Effector memory CD8-positive, alpha-beta T cell (primary cell): ENCODE measurements at places on chromosomes 3 and 15.
A peak's percentile ranks its signal among the peaks of the same experiment; 100 is the strongest.

- DNase-seq: peak; percentile 69
- H3K4me3 ChIP-seq: peak overlapping the region; percentile 84
- no peaks in the 10 kb centered on the region for H3K27me3 ChIP-seq
- H3K36me3 ChIP-seq: peaks cover 6% of the 10 kb centered on the region
Measured at GRCh38 chr15:67134067-67134838, 68.9 kb downstream of the SMAD3 start.

- H3K27ac ChIP-seq: no peak overlapping the region
- H3K27me3 ChIP-seq: peaks cover 31% of the 10 kb centered on the region
- H3K4me1 ChIP-seq: no peaks in the 10 kb centered on the region
- no peak for DNase-seq
Measured at GRCh38 chr3:13215940-13216546, 142.8 kb upstream of the IQSEC1 start.

- peaks cover 8% of the 10 kb centered on the region for H3K4me1 ChIP-seq
- H3K4me3 ChIP-seq: no peak overlapping the region
- H3K27ac ChIP-seq: no peak overlapping the region
- no peak for DNase-seq
- H3K36me3 ChIP-seq: peaks cover 20% of the 10 kb centered on the region
Measured at GRCh38 chr15:44705986-44706385, 5.1 kb downstream of the PATL2 start.

DNA sequence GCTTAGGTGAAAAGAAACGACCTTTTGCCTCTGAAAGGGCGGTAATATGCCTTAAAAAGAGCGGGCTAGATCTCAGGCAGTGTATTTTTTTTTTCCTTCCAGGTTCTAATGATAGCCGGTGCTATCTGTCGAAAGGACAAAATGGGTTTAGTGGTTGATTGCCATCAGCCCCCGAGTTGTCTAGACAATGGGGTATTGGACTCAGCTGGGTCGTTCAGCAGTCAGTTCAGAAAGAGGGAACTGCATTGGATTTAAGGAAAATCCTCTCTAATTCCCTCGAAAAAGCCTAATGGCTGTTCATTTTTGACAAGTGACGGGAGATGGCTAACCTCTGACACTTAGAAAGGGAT, 728 bp downstream of the EIF2B5 start:
- H3K27ac ChIP-seq: peak overlapping the region; percentile 95
- H3K36me3 ChIP-seq: peaks cover 49% of the 10 kb centered on the region
- peak overlapping the region; percentile 96 for H3K4me3 ChIP-seq

- H3K36me3 ChIP-seq: peaks cover 3% of the 10 kb centered on the region
- H3K4me3 ChIP-seq: no peak overlapping the region
- no peak overlapping the region for H3K27ac ChIP-seq
- H3K4me1 ChIP-seq: peaks cover 27% of the 10 kb centered on the region
Measured at GRCh38 chr15:31442699-31443111, 116.1 kb downstream of the KLF13 start.

DNA sequence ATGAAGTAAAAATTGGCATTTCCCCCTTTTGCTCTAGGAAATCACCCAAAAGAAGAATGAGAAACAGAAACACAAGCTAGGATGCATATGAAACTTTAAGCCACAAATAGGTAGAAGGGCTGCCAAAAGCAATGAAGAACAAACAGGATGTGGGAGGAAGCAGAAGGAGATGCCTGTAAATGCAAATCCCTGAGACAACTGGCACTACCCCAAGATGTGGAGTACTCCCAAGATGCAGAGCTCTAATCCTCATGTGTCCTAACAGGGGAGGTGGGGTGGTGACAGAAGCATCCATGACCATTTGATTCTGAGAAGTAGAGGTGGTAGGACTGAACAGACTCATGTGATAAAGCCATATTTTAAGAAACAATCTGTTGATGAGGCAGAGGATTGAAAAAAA, 31.9 kb upstream of the ZNF280D start:
- peaks cover 3% of the 10 kb centered on the region for H3K4me1 ChIP-seq
- no peak overlapping the region for H3K4me3 ChIP-seq
- no peak for DNase-seq
- no peak overlapping the region for H3K27ac ChIP-seq
- H3K27me3 ChIP-seq: no peaks in the 10 kb centered on the region
- no peaks in the 10 kb centered on the region for H3K36me3 ChIP-seq

DNA sequence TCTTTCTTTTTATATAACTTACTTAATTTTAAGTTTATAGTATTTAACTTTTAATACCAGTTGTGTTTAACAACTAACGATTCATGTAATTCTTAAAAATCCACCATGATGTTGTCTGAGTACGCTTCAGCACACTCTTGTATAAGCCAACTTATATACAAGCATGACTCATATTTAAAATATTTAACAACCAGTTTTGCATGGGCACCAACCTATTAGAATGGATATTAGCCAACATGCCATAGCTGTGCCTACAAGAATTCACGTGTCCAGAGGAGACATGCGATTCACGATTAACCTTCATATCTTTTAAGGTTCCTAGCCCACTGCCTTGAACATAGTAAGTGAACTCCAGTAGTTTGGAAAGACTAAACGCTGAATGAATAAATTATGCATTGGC, 1023.2 kb downstream of the TBL1XR1 start:
- no peak overlapping the region for H3K4me3 ChIP-seq
- DNase-seq: no peak

- H3K36me3 ChIP-seq: peaks cover 75% of the 10 kb centered on the region
- peak; percentile 89 for DNase-seq
- H3K4me1 ChIP-seq: peaks cover 43% of the 10 kb centered on the region
- no peaks in the 10 kb centered on the region for H3K27me3 ChIP-seq
Measured at GRCh38 chr15:74799856-74800558, 12.6 kb upstream of the LMAN1L start.

- no peak for DNase-seq
- H3K4me1 ChIP-seq: peaks cover 65% of the 10 kb centered on the region
- peaks cover 11% of the 10 kb centered on the region for H3K36me3 ChIP-seq
- no peaks in the 10 kb centered on the region for H3K27me3 ChIP-seq
Measured at GRCh38 chr3:120762615-120763014, 20.1 kb downstream of the GTF2E1 start.

DNA sequence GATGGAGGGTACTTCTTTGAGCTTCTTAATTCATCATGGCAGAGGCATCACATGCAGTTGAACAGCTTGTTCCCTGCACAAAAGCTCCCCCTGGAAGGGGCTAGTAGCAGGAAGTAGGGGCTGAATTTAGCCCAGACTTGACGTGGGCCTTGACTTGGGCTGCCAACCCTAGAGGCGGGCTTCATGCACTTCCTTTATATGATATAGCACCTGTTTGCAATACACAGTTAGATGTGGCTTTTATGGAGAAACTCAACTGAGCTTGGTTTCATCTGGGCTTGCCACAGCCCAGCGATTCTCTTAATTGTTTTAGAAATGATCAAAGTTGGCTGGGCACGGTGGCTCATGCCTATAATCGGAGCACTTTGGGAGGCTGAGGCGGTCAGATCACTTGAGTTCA, 33.7 kb upstream of the ADGRG7 start:
- H3K27ac ChIP-seq: peak overlapping the region; percentile 65
- peaks cover 41% of the 10 kb centered on the region for H3K27me3 ChIP-seq
- no peak overlapping the region for H3K4me3 ChIP-seq

DNA sequence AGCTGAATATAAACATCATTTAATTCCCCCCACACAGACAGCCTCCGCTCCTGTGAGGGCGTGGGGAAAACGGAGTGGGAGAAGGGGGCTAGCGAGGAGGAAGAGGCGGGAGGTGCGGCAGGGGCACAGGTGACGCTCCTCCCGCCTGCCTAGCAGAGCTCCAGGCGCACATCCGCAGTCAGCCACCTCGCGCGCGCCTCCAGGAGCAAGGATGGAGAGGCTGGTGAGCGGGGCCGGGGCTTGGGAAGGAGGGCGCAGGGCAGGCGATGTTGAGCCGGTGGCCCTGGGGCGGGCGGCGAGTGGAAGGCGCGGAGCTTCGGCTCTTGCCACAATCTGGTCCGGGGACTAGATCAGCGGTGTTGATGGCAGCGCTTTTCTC, at the start of gene CD200:
TSS of gene CD200 (plus strand) at position 155 of the 379 bp plus-strand sequence. CDS start at position 212, 57 bp downstream.
- H3K4me3 ChIP-seq: peak within 1 kb of the TSS; percentile 80
- peak; percentile 20 for DNase-seq
- peaks cover 13% of the 10 kb centered on the region for H3K4me1 ChIP-seq
- no peaks in the 10 kb centered on the region for H3K36me3 ChIP-seq

DNA sequence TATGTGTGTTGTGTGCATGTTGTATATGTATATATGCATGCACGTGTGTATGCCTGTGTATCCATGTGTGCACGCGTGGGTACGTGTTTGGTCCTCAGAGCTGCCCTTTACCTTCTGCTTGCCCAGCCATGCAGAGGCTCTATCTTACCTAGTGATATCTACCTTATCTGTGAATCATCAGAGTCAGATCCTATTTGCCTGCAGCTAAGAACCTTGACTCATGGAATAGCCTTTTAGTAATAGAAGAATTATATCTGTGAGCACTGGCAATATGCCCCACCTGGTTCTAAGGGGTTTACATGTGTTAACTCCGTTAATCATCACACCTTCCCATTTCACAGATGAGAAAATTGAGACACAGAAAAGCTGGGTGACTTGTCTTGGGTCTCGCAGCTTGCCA, 11.0 kb downstream of the PGPEP1L start:
- H3K4me1 ChIP-seq: no peaks in the 10 kb centered on the region
- H3K36me3 ChIP-seq: no peaks in the 10 kb centered on the region
- no peak overlapping the region for H3K27ac ChIP-seq
- DNase-seq: no peak

- H3K27me3 ChIP-seq: no peaks in the 10 kb centered on the region
- no peak overlapping the region for H3K4me3 ChIP-seq
- no peak overlapping the region for H3K27ac ChIP-seq
- no peak for DNase-seq
- peaks cover 4% of the 10 kb centered on the region for H3K36me3 ChIP-seq
Measured at GRCh38 chr3:197896421-197896820, 53.6 kb upstream of the RPL35A start.

GRCh38 chr3:127204841-127205582, 12.1 kb downstream of the PRR23E start:
- H3K27ac ChIP-seq: no peak overlapping the region
- H3K36me3 ChIP-seq: no peaks in the 10 kb centered on the region
- no peak for DNase-seq
- H3K27me3 ChIP-seq: peaks cover 14% of the 10 kb centered on the region

DNA sequence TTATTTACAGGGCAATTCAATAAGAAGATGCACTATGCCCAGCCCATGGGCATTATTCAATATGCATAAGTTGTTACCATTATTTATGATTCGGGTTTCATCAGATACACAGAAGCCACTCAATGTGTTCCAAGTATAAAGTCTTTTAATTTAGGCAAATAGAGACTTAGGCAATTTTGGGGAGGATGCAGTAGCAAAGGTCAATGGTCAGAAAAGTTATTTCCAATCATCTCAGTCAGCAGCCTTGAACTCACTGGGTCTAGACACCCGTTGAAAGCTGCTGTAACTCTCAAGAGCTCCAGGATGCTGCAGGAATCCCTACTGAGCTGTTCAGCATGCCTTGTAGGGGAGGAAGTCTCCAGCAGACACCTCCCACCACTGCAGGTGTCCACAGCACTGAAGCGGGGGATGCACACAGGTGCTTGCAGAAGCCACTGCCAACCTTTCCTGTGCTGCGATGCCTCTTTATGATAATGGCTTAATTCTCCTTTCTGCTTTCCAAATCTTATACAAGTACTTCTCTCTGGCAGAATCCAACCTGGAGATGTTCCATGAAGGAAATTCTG, 155.0 kb upstream of the SUCLG2 start:
- no peaks in the 10 kb centered on the region for H3K4me1 ChIP-seq
- peaks cover 19% of the 10 kb centered on the region for H3K27me3 ChIP-seq

DNA sequence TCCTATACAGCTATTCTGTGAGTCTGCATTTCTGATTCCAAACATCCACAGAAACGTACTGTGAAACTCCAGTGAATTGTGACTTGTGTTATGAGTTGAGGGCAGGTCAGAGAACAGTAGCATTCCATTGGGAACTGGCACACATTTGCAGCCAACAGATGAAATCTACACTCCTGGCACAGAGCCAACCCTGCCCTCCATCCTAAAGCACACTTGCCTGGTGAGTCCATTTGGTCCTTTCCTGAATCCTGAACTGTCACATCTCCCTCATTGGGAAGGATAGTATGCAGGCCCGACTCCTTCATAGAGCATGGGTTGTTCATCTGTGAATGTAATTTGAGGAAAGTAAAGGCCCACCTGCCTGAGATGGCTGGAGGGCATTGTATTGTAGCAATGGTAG, 314.3 kb upstream of the RASGRP1 start:
- H3K4me1 ChIP-seq: peaks cover 1% of the 10 kb centered on the region
- no peak overlapping the region for H3K4me3 ChIP-seq
- H3K36me3 ChIP-seq: no peaks in the 10 kb centered on the region

- H3K4me1 ChIP-seq: no peaks in the 10 kb centered on the region
- no peak overlapping the region for H3K27ac ChIP-seq
- no peak overlapping the region for H3K4me3 ChIP-seq
- H3K27me3 ChIP-seq: peaks cover 20% of the 10 kb centered on the region
- DNase-seq: no peak
Measured at GRCh38 chr3:187448674-187449073, 80.5 kb downstream of the RTP4 start.

DNA sequence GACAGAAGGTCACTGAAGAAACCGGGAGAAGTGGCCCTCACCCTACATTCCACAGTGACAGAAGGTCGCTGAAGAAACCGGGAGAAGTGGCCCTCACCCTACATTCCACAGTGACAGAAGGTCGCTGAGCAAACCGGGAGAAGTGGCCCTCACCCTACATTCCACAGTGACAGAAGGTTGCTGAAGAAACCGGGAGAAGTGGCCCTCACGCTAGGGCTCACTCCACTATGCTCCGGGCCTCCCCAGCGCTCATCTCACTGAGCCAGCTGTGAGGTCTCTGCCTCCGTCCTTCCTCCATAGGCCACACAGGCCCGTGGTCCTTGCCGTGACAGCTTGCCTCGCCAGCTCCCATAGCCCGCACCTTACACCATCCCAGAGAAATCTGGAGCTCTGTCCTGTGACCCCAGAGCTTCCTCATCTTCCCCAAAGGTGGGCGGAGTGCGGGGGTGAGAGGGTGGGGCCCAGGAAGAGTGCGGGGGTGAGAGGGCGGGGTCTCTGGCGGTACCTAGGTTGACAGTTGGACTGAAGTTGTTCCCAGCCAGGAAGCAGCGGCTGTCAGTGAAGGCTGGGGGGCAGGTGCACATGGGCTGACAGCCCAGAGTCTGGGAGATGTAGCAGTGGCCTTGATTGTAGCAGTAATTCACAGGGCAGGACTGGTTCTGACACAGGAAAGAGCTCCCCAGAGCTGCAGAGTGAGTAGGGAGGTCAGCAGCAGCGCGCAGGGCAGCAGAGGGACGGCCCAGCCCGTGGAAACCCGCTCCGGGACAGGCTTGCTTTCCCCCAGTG, 32.0 kb downstream of the MUC20 start:
- no peak overlapping the region for H3K4me3 ChIP-seq
- peaks cover 9% of the 10 kb centered on the region for H3K36me3 ChIP-seq
- H3K27ac ChIP-seq: no peak overlapping the region
- H3K4me1 ChIP-seq: peaks cover 22% of the 10 kb centered on the region
- peaks cover 9% of the 10 kb centered on the region for H3K27me3 ChIP-seq
